ENCODE measurements at places on chromosomes 13 and 19.

GRCh38 chr19:11196406-11197287 is 698 bp downstream of the KANK2 start:
- no peak for DNase-seq

GRCh38 chr19:9151367-9151766 is 11.2 kb downstream of the ZNF317 start:
- no peak for DNase-seq

- peak; percentile 37 for DNase-seq
Measured at GRCh38 chr13:77918391-77919245, at the start of gene EDNRB. Gene EDNRB (minus strand): TSS chr13:77918831. CDS start chr13:77918573, 258 bp downstream.

- no peak for DNase-seq
Measured at GRCh38 chr13:24746618-24747247, 17.2 kb upstream of the RNF17 start.

GRCh38 chr13:31227870-31228269 is 28.1 kb downstream of the B3GLCT start:
- no peak for DNase-seq

DNA sequence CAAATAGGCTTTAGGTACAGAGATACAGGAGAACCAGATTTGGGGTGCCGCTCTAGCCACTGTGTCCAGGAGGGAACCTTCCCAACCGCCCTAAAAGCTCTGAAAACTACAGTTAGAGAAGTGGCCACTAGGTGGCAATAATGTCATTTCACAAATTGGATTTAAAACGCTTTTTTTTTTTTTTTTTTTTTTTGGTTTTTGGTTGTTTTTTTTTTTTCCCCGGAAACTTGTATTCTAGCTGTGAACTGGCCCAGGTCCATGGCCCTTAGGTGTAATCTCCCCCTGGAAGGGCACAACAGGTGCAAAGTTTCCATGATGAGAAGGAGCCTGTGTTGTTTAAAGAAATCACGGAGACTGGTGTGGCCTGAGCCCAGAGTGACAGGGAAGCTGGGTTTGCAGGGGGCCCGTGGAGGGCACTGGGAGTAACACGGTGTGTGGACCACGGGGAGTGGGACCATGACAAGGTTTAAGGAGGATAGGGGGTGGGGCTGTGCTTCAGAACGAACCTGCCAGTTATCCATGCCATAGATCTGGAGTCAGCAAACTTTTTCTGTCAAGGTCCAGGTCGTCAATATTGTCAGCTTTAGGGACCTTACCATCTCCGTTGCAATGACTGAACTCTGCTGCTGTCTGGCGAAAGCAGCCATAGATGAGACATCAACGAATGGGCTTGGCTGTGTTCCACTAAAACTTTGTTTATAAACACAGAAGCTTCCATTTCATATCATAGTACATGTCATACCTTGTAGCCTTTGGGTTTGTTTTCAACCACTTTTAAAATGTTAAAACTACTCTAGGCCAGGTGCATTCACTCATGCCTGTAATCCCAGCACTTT is 10.1 kb downstream of the OR1I1 start:
- peak; percentile 56 for DNase-seq

DNA sequence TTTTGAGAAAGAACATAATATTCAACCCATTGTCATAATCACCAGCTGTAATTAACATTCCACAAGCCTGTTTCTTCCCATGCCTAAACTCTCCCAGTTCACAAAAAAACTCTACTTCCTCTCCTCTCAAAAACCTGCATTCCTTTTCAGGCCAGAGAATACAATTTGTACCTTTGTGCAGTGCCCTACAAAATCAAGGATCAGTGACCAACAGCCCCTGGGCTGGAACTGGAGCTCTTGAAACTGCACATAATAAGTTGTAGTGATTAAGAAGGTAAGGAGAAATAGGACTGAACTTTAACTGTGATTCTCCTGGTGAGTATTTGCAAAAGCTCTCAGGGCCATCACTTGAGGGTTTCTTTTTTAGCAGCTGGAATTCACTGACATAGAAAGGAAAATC is 472.7 kb downstream of the RFC3 start:
- DNase-seq: no peak

- DNase-seq: no peak
Measured at GRCh38 chr19:14562660-14563589, 8.9 kb downstream of the NDUFB7 start.

DNA sequence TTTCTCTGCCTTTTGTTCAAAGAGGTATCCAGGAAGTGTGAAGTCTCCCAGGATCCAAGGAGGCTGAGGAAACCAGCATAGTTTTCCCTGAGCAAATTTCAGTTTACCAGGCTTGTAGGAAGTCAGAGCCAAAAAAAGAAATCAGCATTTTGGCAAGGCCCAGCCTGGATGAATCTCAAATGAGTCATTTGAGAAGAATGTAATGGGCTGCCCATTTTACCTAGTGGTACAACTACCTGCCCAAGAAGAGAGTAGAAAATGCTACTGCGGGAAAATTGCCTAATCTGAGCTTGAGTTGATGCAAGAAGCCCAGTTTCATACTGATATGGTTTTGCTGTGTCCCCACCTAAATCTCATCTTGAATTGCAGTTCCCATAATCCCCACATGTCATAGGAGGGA is 284.1 kb upstream of the ZNF507 start:
- no peak for DNase-seq
